ENCODE measurements at places on chromosomes 4 and X.

GRCh38 chr4:15109600-15109999 lies 107.3 kb downstream of the CPEB2 start:
- DNase-seq: no peak

DNA sequence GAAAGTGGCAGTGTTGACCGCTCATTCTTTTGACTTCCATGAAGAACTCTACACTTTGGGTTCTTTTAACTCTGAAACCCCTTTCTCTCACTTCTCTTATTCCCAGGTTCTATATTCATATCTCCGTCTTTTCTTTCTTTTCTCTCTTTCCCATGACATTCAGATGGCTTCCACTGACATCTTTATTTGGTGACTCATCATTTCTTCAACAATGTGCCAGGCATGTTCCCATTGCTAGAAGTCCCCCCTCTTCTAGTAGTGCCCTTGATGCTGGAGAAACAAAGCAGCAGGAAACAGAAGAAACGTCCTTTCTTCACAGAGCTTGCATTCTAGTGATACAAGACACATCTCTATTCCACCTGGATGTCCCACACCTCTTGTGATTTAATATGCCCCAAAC lies 33.3 kb downstream of the PKD2 start:
- DNase-seq: no peak

- no peak for DNase-seq
Observed at GRCh38 chrX:123920105-123920785, 41.3 kb upstream of the STAG2 start.

DNA sequence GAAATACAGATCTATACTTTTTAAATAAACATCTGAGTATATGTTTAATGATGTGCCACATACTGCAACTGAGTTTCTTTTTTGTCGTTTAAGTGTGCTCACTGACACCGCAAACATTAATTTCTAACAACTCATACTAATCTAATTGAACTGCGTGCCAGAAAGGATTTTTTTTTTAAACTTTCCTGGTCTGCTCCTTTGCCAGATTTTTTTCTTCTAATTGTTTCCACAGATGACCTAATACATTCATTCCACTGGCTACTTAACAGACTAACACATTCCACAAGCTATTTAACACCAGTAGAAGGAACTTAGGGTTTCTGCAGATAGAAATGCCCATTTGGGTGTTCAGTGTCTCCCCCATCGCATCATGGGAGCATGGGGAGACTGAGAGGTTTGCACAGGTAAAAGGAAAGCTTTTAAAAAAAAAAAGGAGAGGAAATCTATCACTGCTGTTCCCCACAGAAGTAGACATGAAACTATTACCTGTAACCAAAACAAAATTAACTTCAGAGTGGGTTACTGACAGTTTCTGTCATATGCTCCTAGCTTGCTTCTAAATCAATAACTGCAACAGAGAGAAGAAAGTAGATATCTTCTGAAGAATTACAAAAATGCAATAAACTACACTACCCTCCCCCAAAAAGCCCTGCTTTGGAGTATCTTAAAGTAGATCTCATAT lies 31.6 kb downstream of the SH3KBP1 start:
- DNase-seq: no peak

DNA sequence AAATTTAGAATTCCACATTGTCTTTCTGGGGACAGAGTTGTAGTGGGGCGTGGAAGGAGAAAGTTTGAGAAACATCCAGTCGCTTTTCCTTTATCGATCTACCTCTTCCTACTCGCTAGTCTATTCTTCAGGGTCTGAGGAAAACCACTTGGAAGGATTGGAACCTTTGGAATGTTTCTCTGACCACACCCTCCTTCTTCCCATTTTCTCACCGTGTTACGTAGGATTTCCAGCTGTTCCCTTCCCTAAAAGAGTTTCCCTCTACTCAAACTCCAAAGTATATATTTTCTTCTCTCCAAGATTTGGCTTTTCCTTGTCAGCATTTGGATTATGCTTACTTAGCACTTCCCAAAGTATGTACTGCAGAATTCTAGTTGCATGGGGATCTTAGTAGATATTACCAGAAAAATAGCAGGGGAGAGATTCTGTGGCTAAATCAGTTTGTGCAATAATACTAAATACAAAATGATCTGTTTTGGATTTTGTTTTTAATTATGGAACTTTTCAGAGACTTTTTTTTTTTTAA lies 4.9 kb downstream of the ENPEP start:
- no peak for DNase-seq

DNA sequence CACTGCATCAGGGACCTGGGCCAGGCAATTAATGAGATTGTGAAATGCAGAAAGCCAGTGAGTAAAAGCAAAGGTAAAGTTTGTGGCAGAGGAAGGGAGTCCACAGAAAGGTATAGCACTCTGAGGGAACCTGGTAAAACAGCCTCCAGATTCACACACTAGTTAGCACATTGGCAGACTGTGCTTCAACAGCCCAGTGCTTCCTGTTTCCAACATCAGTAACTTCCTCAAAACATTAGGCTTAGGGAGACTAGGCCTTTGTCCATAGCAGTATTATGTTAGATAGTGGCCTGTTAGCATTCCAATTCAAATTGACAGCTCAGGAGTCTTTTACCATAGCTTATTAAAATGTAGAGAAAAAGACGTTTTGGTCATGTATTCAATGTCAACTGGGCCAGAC lies 582.6 kb upstream of the ACTRT1 start:
- DNase-seq: no peak

DNA sequence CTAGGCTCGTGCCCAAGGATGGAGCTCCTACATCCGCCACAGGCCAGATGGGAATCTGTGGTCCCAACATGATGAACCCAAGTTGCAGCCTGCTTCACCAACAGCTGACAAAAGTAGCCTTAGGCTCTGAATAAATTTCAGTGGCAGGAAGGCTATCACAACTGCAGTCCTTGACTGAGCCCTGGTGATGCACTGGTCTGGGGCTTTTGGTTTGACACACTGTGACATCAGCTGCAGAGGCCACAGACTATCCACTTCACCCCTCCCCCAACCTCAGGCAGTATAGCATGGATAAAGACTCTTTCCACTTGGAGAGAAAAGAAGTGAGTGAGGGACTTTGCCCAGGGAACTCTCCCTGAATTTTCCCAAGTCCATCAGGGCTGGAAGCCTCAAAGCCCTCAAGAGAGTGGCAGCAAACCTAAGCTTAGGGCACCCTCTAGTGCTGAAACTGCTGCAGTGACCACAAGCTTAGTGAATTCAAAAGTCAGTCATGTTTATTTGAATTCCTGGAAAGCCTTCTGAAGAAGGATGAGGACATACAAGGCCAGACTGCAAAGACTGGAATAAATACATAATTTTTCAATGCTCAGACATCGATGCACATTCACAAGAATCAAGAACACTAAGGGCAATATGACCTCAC lies 135.0 kb upstream of the TENT5D start:
- DNase-seq: peak; percentile 20

DNA sequence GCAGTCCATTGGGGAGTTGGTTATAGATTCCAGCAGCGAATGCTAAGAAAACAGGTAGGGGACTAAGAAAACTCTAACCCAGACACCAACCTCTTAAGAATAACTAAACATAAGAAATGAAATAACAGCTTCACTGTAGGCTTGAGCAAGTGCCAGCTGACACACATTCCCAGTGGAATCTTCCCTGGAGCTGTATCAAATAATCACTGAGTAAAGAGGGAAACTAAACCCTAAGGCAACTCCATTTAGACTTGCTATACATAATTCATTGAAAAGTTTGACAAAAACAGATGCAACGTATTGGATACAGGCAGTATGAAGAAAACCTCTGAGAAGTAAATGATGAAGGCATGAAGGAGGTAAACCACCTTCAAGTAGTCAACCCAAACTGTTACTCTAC lies 293.5 kb downstream of the OPHN1 start:
- DNase-seq: no peak

GRCh38 chr4:78528327-78528726 lies 23.2 kb upstream of the ANXA3 start:
- DNase-seq: no peak

DNA sequence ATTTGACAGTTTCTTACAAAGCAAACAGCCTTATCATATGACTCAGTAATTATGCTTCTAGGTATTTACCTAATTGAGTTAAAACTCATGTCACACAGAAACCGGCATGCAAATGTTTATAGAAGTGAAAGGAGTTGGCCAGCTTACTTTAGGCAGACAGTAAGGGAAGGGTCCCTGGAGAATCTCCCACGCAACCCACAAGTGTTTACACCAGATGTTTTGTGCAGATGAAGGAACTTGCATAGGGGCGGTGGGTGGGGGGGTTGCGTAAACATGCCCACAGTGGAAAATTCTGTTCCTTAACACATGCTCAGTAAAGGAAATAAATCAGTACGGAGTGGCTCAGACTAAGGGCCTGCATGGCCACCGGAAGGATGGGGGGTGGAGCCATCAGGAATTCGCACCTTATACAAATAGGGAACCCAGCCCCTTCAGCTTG lies 330.5 kb upstream of the AADAT start:
- DNase-seq: no peak

DNA sequence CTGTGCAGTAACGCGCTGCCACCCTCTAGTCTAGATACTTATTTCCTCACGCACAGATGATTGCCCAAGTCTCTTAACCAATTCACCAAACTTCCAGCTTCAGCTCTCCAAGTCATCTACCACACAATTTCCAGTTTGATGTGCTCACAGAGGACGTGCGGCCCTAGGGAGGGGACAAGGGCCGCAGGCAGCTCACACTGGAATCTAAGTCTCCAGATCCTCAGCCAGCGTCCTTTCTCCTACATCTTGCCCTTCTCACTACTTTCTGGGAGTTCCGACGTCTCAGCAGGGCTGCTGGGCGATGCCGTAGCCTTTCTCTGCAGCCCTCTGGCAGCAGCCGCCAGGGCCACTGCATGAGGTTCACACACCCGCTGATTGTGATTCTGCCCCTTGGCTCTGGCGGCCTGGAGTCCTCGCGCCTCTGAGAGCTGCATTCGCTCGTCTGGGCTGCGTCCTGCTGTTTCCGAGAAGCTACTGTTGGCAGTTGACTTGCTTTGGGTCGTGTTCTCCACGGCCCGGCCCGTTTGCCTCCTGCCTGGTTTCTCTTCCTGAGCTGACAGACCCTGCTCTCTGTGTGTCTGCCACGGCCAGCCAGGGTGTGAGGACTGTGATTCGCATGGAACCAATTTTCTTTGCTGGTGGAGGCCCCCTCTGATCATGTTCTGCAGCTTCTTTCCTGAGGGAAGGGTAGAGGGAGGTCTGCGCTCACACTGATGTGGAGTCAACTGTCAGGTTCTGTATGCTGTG lies 14.1 kb upstream of the TMEM131L start:
- no peak for DNase-seq

- DNase-seq: no peak
Observed at GRCh38 chrX:72040506-72040905, 91.2 kb downstream of the RTL5 start.

GRCh38 chr4:37867102-37867501 lies 23.8 kb upstream of the TBC1D1 start:
- no peak for DNase-seq

DNA sequence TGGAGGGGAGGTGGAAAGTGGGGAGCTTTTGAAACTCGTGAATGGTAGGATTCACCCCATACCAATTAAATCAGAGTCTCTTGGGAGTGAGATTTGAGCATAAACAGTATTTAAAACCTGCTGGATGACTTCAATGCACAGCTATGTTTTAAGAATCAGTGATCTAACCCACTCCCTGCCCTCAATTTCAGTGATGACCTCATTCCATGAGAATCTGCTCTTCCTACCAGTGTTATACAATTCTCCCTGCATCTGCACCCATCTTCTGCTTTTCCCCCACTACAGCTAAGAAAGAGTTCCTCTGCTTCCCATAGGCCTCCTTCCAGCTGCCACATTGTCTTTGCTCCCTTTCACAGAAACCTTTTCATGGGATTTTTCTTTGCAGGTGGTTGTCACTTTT lies 18.3 kb upstream of the H2AZ1 start:
- no peak for DNase-seq

DNA sequence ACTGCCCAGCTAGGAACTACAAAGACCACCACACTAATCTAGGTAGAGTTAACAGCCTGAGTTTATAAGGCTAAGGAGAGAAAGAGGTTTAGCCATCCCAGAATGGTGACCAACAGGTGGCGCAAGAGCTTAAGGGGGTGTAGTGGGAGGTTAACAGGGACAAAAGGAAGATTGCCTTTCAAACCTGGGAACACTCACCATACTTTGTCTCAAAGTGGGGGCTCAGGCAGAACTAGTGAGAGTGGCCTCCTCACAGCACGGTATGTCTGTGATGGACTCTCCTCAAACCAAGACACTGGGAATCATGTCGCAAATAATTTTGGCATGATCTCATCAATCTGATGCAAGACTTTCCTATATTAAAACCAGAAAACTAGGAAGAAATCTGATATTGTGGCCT lies 23.4 kb downstream of the CCNI start:
- peak; percentile 81 for DNase-seq

DNA sequence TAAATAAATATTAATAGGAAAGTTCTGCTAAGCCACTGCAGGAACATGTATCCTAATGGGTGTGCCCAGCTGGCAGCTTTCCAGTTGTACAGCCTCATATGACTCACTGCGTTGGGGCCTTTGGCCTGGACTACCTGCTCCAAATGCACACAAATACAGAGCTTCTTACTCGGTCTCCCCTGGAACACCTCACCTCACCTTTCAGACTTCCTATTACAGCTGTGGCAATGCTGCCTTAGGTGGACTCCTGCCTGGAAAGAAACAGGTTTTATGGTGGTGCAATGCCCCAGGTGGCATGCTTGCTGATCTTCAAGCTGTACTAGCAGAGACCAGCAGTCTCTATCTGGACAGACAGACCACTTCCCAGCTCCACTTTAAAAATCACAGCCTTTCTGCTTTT lies 85.7 kb upstream of the EXOC1L start:
- no peak for DNase-seq

DNA sequence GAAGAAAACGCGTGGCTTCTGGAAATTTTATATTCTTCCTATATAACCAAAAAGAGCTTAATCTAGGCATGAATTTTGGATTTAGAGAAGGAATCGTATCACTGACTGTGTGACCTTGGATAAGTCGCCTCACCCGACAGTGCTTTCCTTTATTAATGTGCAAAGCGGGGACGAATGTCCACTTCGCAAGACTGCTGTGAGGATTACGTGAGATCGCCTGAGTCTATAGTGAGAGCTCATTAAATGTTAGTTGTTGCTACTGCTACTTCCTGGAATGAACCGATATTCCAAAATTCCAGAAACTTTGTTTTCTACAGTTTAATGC lies 448 bp upstream of the TBC1D8B start:
- DNase-seq: no peak

DNA sequence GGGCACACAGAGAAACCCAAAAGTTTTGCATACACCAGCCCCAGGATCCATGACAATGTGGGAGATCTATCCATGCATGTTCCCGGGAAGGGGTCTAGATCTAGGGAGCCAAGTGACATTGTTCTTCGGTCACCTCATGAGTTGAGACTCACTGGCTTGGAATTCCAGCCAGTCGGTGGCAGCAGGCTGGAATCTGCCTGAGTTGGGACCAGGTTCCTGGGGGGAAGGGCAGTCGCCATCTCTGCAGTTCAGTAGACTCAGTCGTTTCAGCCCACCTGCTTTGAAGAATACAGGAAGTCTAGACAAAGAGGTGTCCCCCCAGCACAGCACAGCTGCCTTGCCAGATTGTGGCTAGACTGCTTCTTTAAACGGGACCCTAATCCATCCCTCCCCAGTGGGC lies 46.0 kb upstream of the PBDC1 start:
- DNase-seq: no peak

- no peak for DNase-seq
Observed at GRCh38 chr4:142485452-142485851, 360.6 kb downstream of the INPP4B start.
